ENCODE measurements at places on chromosomes 2 and 18. TPM values are rescaled to one million over a fixed set of nuclear protein-coding genes. Genes with fewer than 3 reads are reported as not detected.

EFEMP1 gene
- total RNA-seq, result 43.3 TPM

IL1R1 gene
- 40.2 TPM for total RNA-seq

TTR gene
- total RNA-seq, result not detected

MC5R gene
- not detected for total RNA-seq

TYMS gene
- 166 TPM for total RNA-seq

KCNS3 gene
- total RNA-seq, result 1.5 TPM

PTPRN gene
- 1.9 TPM for total RNA-seq

DOCK10 gene
- 38.4 TPM for total RNA-seq

ECEL1 gene
- total RNA-seq, result 0.15 TPM

CBLN2 gene
- total RNA-seq, result 0.05 TPM

CLEC4F gene
- total RNA-seq, result not detected

TTC31 gene
- 20.4 TPM for total RNA-seq
